ENCODE measurements at places on chromosomes 4 and X. TPM values are rescaled to one million over a fixed set of nuclear protein-coding genes. Genes with fewer than 3 reads are reported as not detected.

- no peaks in the 10 kb centered on the region for H3K27me3 ChIP-seq
- no peaks in the 10 kb centered on the region for H3K4me1 ChIP-seq
- DNase-seq, result no peak
- H3K4me3 ChIP-seq, result no peak overlapping the region
- H3K36me3 ChIP-seq, result no peaks in the 10 kb centered on the region
- H3K27ac ChIP-seq, result no peak overlapping the region
These were observed 83.4 kb downstream of the MSN start for GRCh38 chrX:65750674-65751469.

- no peaks in the 10 kb centered on the region for H3K36me3 ChIP-seq
- no peak for DNase-seq
- no peak overlapping the region for H3K4me3 ChIP-seq
- no peaks in the 10 kb centered on the region for H3K27me3 ChIP-seq
- H3K4me1 ChIP-seq, result no peaks in the 10 kb centered on the region
These were observed 19.7 kb upstream of the PPP2R2C start for GRCh38 chr4:6492027-6492590.

- H3K27ac ChIP-seq, result no peak overlapping the region
- H3K4me1 ChIP-seq, result peaks cover 26% of the 10 kb centered on the region
- no peak overlapping the region for H3K4me3 ChIP-seq
- no peak for DNase-seq
- H3K27me3 ChIP-seq, result no peaks in the 10 kb centered on the region
These were observed 128.2 kb downstream of the C4orf51 start for GRCh38 chr4:145808021-145808650.

GRCh38 chr4:43567644-43568043 is 675.1 kb downstream of the GRXCR1 start:
- H3K36me3 ChIP-seq, result no peaks in the 10 kb centered on the region
- H3K27ac ChIP-seq, result no peak overlapping the region
- H3K27me3 ChIP-seq, result no peaks in the 10 kb centered on the region
- no peaks in the 10 kb centered on the region for H3K4me1 ChIP-seq

DNA sequence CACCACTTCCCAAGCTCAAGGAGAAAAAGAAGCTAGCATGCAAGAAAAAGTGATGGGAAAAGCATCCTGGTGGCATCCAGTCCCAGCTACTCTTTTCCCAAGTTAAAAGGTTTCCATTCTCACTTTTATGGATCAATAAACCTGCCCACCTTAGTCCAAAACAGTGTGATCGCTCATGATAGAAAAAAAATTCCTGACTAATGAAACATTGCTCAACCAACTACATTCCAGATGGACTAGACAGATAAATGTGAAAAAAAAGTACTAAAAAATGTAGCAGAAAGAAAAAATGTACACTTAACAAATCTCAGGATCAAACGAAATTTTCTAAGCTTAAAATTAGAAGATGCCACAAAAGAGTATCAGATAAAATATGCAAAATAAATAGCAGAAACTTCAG is 312.2 kb downstream of the TMA16 start:
- H3K27ac ChIP-seq, result no peak overlapping the region
- H3K27me3 ChIP-seq, result no peaks in the 10 kb centered on the region
- no peak for DNase-seq

UGT2B10 gene
- not detected for total RNA-seq

GRCh38 chr4:74754218-74754617 is 40.1 kb downstream of the BTC start:
- no peaks in the 10 kb centered on the region for H3K27me3 ChIP-seq
- no peak overlapping the region for H3K4me3 ChIP-seq
- H3K27ac ChIP-seq, result no peak overlapping the region
- H3K4me1 ChIP-seq, result no peaks in the 10 kb centered on the region
- DNase-seq, result no peak
- no peaks in the 10 kb centered on the region for H3K36me3 ChIP-seq

ANK2 gene
- total RNA-seq, result 21.1 TPM

BEX5 gene
- total RNA-seq, result 9.5 TPM

DNA sequence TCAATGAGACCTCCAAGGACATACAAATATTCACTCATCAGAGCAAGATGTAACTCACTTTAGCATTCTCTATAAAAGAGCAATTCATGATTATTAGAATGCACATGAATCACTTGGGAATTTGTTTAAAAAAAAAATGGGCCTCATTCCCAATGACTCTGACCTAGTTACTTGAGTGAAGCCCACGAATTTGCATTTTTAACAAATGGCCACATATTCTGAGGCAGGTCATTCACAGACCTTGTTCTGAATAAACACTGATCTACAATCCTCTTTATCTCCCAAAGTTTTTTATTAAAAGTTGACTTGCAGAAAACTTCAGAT is 255.1 kb upstream of the VEGFC start:
- no peak overlapping the region for H3K4me3 ChIP-seq
- H3K36me3 ChIP-seq, result no peaks in the 10 kb centered on the region
- H3K27ac ChIP-seq, result no peak overlapping the region
- no peaks in the 10 kb centered on the region for H3K27me3 ChIP-seq

GRCh38 chr4:86452924-86453531 is 93.2 kb upstream of the MAPK10 start:
- H3K36me3 ChIP-seq, result no peaks in the 10 kb centered on the region
- peak overlapping the region; percentile 81 for H3K4me3 ChIP-seq
- DNase-seq, result peak; percentile 93
- H3K4me1 ChIP-seq, result peaks cover 5% of the 10 kb centered on the region
